Hematopoietic multipotent progenitor cell treated with erythropoietin and hydrocortisone succinate and interleukin-3 and kit ligand, for 4 days (in vitro differentiated cells): ENCODE measurements at places on chromosomes 13 and 19.
A peak's percentile ranks its signal among the peaks of the same experiment; 100 is the strongest.

DNA sequence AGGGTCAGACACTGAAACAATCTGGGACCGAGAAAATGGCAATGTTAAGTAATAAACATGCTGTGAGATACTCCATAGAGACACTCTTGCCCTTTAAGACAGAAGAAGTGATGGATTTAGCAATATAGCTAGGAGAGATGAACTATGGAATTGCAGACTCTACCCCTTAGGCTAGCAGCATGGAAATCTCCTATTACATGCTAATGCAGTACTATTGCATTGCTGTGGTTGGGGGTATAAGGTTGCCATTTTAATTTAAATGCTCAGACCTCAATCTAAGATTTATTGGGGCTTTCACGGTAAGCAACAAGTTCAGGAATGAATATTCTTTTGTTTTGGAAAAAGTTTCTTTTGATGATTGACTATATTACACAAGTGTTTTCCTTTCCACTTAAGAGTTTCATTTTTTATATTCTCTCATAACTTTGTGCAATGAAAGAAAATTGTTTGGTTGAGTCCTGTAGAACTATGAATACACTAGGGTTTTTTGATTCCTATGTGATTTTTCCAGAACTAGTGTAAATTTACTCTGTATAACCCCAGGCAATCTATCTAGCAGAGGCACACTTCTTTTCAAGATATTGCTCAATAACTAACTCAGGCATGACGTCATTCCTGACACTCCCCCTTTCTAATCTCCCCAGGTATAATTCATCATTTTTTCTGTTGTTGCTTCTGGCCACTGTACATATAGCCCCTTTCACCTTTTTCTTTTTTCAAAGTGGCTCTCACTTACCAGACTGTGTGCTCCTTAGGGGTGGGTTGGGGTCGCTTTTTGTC, 394.7 kb upstream of the KLF12 start:
- DNase-seq, result no peak

GRCh38 chr13:107348471-107348870, 780.5 kb upstream of the ARGLU1 start:
- DNase-seq, result no peak

GRCh38 chr19:45792470-45793177, at the start of gene DMWD:
TSS of gene DMWD (minus strand) at chr19:45792845. CDS start at chr19:45792756, 89 bp downstream.
- peak; percentile 99 for DNase-seq

GRCh38 chr13:71871844-71872243, 4.8 kb upstream of the DACH1 start:
- no peak for DNase-seq

- DNase-seq, result no peak
Measured at GRCh38 chr13:101453784-101454201, 1.3 kb downstream of the ITGBL1 start.

GRCh38 chr13:70424428-70424827, 316.2 kb upstream of the KLHL1 start:
- peak; percentile 13 for DNase-seq

- DNase-seq, result peak; percentile 67
Measured at GRCh38 chr19:1223018-1223855, 14.6 kb downstream of the CBARP start.

DNA sequence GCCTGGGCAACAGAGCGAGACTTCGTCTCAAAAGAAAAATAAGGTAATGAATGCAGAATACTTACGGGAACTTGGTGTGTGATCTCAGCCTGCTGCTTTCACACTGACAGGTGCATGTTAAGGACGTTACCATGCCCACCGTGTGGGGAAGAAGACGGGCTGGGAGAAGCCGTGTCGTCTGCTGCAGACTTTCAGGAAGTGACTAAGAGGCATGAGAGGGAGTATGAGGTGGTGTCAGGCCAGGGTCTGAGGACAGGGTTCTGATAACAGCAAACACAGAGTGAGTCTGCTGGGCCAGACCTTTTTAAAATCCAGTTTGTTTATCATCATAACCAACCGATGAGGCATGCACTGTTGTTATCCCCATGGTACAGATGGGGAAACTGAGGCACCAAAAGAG, 13.6 kb upstream of the GALP start:
- peak; percentile 75 for DNase-seq

GRCh38 chr19:33462112-33462791, 59.3 kb downstream of the PEPD start:
- DNase-seq, result no peak

GRCh38 chr19:28465371-28466086, 747.4 kb downstream of the UQCRFS1 start:
- no peak for DNase-seq

GRCh38 chr13:110835721-110836604, 78.9 kb downstream of the ANKRD10 start:
- DNase-seq, result no peak

DNA sequence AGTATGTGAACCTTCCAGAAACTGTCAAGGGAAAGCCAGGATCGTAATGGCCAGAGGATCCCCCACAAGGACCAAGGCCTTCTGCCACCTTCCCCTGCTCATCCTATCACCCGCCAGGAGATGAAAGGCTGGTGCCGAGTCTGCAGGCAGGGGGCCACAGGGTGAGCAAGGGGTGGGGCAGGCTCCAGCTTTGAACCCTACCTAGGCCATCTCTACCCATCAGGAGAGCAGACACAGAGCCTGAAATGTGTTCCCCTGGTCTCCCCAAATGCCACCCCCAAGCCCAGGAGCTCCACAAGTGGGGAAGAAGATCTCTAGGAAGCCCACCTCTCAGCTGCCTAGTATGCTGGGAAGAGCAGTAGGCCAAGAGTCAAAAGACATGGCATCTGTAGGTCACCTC, 95.1 kb downstream of the KCTD15 start:
- DNase-seq, result no peak

- DNase-seq, result no peak
Measured at GRCh38 chr13:19289180-19289579, 107.6 kb upstream of the TUBA3C start.

DNA sequence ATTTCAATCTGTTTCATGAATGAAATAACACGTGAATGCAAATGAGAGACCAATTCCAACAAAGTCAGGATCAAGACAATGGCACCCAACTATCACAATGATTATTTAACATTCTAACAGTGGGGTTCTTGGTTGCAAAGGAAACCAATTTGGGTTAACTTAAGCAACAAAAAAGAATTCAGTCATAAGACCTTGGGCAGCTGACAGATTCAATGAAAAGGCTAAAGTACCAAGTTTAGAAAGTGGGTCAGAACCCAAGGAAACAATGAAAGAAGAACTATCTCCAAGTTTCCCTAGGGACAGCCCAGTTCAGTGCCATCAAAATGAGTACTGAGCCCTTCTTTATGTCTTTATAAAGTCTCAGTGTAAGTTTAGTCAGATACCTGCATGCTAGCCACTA, 17.5 kb upstream of the SIGLEC14 start:
- no peak for DNase-seq

DNA sequence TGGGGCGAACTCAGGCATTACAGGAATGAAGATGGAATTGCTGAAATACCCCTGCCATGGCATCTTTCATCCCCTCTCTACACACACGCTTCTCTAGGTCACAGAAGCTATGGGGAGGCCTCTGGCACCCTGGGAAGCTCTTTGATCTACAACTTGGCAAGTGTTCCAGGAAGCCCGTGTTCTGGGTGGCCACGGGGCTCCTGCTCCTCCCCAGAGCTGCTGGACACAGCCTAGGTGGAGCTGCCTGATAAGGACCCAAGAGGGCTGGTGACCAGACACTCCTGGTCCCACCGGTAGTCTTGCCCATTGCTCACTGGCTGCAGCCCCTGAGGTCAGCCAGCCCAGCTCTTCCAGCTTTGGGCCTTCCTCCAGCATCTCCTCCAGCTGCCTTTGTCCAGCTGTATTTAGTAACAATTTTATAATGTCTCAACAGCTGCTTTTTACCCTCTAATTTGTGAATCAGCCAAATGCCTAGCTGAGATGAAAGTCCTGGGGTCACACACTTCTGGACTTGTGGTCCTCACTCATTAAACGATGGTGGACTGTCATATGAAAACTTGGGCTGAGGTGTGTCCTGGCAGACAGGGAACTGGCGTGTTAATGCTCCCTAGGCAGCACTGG, 72.8 kb upstream of the SPATA13 start:
- DNase-seq, result no peak

GRCh38 chr13:26508885-26509284, 48.6 kb upstream of the WASF3 start:
- DNase-seq, result no peak

GRCh38 chr19:16372065-16372915, 47.7 kb downstream of the KLF2 start:
- DNase-seq, result no peak

GRCh38 chr13:94542917-94543316, 53.0 kb downstream of the TGDS start:
- DNase-seq, result peak; percentile 35

DNA sequence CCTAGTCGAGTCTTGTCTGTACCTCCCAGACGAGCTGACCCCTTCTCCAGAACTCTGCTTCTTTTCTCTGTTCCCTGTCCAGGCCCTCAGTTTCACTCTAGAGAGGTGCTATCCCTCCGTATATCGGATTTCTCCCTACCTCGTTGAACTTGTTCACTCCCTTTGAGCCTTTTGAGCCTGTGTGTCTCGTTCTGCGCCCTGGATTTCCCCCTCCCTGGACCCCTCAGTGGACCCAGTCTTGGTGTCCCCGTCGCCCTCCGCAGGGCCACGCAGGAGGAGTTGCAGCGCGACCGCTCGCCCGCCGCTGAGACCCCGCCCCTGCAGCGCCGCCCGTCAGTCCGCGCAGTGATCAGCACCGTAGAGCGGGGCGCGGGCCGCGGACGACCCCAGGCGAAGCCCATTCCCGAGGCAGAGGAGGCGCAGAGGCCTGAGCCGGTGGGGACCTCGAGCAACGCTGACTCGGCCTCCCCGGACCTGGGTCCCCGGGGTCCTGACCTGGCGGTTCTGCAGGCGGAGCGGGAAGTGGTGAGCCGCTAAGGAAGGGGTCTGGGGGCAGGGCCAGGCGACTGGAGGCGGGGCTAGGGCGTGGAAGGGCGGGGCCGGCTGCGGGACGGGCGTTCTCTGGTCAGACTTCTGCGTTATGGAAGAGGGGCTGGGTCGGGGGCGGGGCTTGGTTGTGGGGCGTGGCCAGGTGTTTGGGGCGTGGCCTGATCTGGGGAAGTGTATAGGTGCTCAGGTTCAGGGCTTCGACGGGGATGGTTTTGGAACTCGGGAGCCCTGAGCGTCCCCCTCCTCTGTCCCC, 5.5 kb downstream of the EPS8L1 start:
- peak; percentile 94 for DNase-seq

- no peak for DNase-seq
Measured at GRCh38 chr19:38710928-38711725, 33.1 kb downstream of the CAPN12 start.

DNA sequence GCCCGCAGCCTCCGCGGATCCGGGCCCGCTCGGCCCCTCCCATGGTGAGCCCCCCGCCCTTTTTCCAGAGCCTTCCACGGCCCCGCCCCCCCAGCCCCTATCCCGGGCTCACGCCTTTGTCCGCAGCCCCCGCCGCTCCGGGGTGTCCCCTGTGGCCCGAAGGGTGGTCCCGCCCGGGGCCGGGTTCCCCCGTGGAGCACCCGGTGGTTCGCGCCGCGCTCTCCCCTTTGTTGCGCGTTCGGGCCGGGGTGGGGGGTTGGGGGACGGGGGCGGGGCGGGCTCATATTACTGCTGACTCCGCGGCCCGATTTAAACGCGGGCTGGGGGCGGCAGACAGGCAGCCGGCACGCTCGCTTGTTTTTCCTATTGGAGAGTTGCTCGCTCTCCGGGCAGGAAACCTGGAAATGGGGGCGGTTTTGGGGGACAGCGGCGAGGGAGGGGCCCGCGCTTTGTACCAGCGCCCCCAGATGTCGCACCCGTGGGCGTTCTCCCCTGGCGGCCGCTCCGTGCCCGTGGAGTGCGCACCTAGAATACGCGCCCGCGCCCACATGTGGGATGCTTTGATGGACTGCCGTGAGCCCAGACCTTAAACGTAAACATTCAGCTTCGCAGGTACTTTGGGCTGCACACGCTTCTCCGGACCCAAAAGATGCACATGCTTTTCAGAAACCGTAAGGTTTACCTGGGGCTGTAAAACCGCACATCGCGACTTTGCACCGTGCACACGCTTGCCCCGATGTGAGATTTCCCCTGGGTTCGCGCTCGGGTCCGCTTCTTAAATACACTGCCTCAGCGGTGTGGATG, 699 bp downstream of the PTOV1 start:
- no peak for DNase-seq

- DNase-seq, result peak; percentile 56
Measured at GRCh38 chr13:32124743-32125142, 93.2 kb downstream of the FRY start.

DNA sequence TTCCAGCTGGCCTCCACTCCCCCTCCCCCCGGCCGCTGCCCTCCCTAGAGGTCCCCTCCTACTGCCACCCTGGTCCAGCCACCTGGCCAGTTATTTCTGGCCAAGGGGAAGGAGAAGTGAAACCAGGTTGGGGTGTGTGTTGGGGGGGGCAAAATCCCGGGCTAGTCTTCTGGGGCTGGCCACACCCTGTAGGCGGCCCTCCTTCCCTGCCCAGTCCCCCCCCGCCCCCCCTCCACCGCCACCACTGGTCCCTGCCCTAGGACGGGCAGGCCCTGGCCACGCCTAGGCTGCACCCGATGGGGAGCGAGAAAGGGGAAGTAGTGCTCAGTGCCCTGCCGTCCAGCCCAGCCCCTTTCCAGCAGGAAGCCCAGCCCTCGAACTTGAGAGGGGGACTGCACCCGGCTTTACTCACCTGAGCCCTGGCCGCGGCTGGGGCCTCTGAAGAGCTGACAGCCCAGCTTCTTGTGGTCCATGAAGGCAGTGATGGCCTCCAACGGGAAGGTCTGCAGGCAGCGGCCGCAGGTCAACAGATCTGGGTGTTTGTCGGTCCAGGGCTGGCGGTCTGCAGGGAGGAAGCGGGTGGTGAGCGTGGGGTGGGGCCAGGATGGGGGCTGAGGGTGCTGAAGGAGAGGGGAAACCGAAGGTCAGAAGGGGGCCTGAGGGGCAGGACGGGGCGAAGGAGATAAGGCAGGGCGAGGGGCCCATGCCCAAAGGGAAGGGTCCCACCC, 813 bp downstream of the ZNF296 start:
- peak; percentile 98 for DNase-seq

- no peak for DNase-seq
Measured at GRCh38 chr19:870963-871401, 11.5 kb downstream of the CFD start.

DNA sequence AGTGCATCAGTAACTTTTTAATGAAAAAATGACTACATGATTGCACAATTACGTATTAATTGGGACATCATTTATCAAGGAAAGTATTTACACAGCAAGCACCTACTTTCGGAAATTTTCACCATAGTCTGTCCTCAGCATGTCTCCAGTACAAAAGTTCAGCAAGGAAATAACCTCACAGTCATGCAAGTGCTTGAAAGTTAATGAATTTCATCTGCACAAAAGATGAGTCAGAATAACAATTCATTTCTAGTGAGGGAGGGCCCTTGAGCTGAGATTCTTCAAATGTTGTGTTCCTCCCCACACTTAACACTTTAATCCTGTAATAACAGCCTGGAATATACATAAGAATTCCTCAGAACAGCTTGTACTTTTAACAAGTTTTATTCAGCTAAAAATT, 49.0 kb upstream of the OXGR1 start:
- no peak for DNase-seq

GRCh38 chr13:59488436-59488835, 675.3 kb downstream of the DIAPH3 start:
- DNase-seq, result no peak

- DNase-seq, result no peak
Measured at GRCh38 chr13:91220872-91221271, 126.6 kb upstream of the MIR17HG start.
